ENCODE measurements at places on chromosomes 13 and 19.

DNA sequence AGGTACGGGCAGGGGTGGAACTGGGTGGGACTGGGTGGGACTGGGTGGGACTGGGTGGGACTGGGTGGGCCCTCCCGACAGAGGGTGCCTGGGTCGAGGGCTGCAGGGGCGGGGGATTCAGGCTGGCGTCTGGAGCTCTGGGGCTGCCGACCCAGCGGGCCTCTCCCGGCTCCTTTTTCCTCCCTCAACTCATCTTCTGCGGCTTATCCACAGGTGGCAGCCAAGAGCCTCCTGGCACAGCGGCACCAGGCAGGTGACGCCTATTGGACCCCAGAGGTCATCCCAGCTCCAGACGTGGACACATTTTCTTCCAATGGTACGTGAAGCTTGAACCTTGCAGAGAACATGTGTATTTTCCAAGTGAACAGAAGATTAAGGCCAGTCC, 533 bp downstream of the ZNF544 start:
- DNase-seq, result no peak

- no peak for DNase-seq
Observed at GRCh38 chr19:41515015-41515652, 60.8 kb upstream of the CEACAM21 start.

GRCh38 chr13:110329258-110329657, 22.2 kb downstream of the COL4A2 start:
- no peak for DNase-seq

GRCh38 chr13:41458187-41458760, 924 bp downstream of the RGCC start:
- DNase-seq, result peak; percentile 53

DNA sequence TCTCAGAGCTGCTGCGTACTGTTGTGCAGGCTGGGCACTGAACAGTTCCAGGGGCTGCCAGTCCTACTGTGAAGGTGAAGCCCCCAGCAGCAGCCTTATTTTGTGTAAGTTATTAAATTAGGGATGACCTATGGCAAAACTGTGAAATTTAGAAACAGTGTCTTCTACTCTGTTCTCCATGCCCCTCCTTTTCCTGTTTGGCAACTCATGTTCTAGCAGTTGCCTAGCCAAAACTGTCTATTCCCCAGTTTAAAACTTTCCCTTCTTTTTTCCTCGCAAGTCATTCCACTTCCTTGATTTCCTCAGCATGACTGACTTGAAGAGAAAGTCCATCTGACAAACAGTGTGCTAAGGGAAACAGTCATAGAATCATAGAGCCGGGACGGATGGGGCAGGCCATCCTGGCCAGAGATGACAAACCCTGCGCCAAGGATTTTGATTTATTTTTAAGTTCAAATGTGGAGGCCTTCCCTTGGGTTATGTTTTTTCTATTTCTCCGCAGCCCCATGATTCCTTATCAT, 78.1 kb upstream of the OLFM4 start:
- DNase-seq, result no peak

DNA sequence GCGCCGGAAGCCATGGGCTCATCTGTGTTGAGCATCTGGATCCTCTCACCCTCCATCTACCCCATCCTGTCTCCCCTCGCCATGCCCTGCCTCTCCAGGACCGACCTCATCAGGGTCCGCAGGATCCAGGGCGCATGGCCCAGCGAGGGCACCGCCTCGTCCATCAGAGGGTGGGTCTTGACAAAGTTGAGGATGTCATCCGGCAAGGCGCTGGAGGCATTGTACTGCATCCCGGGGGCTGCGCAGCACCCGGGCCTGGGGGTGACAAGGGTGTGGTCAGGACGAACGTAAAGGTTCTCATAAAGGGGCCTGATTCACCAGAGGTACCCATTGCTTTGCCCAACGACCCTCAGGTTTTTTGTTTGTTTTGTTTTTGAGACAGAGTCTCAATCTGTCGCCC, 9.5 kb downstream of the SEMA6B start:
- no peak for DNase-seq

DNA sequence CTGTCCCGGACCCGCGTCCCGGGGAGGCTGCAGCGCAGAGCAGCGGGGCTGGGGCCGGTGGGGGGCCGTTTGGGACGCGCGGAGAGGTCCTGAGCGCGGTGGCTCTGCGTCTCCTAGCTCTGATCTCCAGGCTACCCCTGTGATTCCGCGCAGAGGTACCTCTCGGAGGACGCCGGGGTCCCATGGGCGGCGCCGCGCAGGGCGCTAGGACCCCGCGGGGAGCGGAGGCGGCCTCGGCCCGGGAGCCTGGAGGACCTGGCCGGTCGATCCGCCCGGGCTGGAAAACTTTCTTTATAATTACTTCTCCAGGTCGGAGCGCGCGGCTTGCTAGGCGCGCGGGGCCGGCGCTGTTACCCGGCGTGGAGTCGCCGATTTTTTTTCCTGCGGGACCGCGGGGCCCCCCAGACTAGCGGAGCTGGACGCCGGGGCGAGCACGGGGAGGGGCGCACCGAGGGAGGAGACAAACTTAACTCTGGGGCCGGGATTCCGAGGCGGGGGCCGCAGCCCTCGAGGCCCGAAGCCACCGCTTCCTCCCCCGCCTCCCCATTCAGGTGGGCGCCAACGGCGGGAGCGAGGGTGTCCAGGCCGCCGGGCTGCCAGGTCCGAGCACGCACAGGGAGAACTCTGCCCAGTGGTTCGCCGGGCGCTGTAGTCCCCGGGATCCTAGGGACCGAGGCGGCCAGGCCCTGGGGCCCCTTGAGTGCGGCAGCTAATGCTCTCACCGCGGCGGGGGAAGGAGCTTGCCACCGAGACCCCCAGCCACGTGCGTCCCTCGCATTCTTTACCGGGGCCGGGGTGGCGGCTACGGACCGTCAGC, 848 bp upstream of the CEBPA start:
- DNase-seq, result peak; percentile 76

- DNase-seq, result no peak
Observed at GRCh38 chr13:98060282-98060681, 82.6 kb upstream of the FARP1 start.

- DNase-seq, result peak; percentile 35
Observed at GRCh38 chr13:50451609-50452008, 391.9 kb downstream of the DLEU7 start.

GRCh38 chr19:35608251-35608650, 4.3 kb upstream of the HAUS5 start:
- DNase-seq, result no peak

DNA sequence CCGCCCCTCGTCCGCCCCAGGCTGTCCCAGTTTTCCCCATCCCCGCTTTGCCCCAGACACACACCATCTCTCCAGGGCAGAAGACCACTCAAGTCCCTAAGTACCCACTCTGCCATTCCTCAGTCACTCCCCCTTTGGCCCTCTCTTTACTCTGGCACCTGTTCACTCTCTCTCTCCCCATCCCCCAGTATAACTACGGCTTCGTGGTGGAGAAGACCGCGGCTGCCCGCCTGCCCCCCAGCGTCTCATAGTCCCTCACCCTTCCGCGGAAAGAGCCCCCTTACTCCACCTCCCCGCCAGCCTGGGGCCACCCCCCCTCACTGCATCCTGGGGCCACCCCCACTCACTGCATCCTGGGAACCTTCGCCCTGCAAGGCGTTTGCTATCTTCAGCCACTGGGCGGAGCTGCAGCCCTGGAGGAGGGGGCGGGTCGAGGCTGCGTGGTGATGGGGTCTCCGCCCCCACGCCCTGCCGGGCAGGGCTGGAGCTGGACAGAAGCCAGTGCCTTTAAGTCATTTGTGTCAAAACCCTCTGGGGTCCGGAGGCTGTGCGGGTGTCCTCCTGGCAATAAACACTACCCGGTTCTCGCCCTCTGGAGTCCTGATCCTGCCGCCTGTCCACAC, 5.0 kb downstream of the MVB12A start:
- peak; percentile 56 for DNase-seq

DNA sequence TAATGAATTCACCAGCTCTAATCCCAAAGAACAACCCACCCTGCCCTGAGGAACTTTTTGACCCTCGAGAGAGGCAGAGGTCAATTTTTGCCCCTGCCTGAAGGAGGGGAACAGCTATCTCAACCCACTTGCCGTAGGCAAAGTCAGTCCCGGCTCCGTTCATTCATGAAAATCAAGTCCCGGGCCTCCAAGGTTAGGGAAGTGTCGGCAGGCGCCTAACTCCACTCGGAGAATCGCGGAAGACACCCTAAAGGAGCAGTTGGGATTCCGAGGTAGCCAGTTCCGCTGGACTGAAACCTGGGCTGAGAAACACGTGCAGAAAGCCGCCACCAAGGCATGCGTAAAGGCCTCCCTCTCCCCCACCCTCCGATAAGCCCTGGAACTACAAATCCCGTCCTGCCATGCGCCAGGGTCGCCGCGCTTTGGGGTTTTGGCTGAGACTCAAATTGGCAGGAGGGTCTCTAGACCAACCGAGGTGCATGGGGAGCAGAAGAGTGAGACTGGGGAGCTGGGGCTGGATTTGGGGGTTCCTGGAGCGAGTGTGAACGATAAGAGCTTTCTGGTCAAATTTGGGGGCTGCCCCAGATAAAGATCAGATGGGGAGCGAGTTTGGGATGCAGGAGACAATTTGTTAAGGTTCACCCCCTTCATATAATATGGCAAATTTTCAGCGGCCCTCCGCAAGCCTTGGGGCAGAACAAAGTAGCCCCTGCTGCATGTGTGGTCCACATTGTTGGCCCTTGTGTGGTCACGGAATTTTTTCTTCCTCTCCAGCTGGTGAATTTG, at the start of gene TNPO2:
TSS of gene TNPO2 (minus strand) at position 292 of the 786 bp plus-strand sequence. CDS start 2,955 bp downstream, outside the sequence.
- DNase-seq, result peak; percentile 74

- DNase-seq, result peak; percentile 76
Observed at GRCh38 chr19:32404933-32405430, 588 bp upstream of the DPY19L3 start.

DNA sequence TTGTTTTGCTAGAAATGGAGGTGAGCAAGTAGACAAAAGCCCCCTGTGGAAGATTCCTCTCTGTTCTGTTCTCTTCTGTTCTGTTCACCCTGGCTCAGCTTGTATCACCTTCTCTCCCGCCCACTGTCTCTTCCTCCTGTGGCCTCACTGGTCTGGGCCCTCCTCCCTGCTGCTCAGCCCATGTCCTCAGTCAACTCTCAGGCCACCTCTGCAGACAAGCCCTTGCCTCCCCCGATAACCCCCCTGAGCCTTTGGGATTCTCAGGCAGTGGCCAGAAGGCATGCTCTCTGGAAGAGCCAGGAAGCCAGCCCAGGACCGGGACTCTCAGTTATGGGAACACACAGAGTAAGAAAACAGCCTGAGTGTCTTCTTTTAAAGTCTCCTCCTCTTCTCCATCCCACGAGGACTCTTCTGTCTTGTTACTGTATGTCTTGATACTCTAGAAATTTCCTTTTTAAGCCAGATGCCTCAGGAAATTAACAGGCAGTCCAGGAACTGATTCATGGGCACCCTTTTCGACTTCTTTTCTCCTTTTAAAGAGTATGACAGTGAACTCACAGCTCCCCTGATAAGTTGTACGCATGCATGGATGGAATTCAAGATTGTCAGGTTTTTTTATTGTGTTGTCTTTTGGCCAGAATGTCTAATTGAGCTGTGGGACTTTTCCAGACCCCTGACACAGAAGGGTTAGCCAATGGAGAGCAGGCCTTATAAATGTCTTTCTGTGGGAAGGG, 33.7 kb downstream of the SHISA2 start:
- no peak for DNase-seq

DNA sequence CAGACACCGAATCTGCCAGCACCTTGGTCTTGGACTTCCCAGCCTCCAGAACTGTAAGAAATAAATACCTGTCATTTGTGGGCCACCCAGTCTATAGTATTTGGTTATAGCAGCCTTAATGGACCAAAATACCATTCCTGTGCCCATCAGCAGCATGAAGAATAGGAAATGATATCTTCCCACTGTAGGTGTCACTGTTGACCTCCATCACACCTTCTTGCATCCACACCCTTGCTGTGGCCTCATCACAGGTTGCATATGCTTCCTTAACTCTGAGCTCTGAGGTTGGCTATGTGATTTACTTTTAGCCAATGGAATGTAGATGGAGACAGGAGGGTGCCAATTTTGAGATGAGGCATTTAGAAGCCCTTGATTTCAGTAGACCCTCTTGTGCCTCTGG, 242.0 kb upstream of the TSHZ3 start:
- no peak for DNase-seq

DNA sequence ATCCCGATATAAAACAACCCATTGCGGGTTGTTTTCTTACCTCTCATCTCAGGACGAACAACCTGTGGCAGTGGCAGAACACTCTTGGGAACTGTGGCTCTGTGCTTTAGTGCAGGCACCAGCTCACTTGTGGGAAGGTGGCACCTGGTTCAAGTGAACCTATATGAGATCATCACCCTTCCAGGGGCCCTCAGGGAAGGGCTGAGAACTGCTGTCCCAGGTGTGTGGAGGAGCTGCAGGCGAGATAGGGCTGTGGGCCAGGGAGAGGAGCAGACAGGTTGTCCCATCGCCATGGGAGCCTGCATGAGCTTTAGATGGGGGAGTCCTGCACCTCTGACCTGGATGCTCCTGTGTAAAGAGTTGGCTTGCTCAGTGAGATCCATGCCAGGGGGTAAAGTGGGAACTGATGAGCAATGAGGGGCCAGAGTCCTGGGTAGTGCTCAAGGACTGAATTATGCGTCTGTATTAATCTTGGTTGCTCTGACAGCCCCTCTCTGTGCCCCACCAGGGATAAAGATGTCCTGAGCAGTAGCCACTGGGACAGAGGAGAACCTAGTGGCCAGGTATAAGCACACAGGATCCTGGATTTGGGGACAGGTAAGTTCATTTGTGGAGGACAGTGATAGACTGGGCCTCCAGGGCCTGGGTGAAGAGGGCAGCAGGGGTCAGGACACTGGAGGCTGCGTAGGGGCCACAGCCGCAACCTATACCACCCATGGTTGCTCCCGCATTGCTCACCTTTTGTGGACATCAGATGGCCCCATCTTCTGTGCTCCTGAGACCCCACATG, 8.7 kb downstream of the CEACAM4 start:
- no peak for DNase-seq

- no peak for DNase-seq
Observed at GRCh38 chr19:2026770-2027169, 11.3 kb upstream of the BTBD2 start.

DNA sequence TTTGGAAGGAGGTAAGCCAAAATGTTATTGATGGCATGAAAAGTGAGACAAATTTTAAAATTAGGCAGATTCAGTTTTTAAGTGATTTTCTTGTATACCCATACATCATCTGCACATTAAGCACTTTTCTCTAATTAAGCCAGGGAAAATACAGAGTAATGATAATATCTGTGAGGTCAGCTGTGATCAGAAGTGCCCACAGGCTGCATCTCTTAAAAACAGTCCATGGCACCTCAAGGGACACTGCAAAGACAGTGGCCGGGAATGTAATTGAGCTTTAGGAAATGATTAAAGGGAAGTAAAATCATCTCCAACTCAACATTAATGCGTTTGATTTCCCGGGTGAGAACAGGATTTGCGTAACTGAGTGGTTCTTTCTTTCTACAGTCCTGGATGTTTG, 2.0 kb downstream of the COL4A1 start:
- no peak for DNase-seq

- DNase-seq, result no peak
Observed at GRCh38 chr19:35362261-35363000, 4.2 kb downstream of the FFAR3 start.

DNA sequence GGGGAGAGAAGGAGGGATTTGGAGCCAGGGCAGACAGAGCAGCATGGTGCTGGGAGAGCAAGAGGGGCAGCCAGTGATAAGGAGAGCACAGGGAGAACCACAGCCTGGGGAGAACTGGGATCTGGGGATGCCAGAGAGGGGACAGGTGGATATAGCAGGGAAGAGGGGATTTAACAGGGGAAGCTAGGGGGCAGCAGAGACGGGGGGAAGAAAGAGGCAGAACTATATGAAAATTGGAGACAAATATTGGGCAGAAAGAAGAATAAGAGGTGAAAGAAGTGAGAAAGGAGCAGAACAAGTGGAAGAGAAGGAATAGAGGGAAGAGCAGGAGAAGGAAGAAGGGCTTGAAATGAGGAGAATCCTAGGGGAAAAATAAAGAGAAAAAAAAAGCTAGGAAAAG, 6.5 kb upstream of the ZNF528 start:
- no peak for DNase-seq

GRCh38 chr13:22931576-22931975, 249.2 kb upstream of the SGCG start:
- no peak for DNase-seq
